ENCODE measurements at places on chromosomes 1 and 21. TPM values are rescaled to one million over a fixed set of nuclear protein-coding genes. Genes with fewer than 3 reads are reported as not detected.

- DNase-seq: peak; percentile 67
Observed at GRCh38 chr1:205354259-205355074, 2.3 kb downstream of the KLHDC8A start.

Gene CLCA1
- under 0.01 TPM for total RNA-seq

GRCh38 chr1:204925701-204926100, 55.0 kb downstream of the NFASC start:
- no peak for DNase-seq

Gene ACTL8
- not detected for total RNA-seq

Gene RUNX1
- 37.4 TPM for total RNA-seq

DNA sequence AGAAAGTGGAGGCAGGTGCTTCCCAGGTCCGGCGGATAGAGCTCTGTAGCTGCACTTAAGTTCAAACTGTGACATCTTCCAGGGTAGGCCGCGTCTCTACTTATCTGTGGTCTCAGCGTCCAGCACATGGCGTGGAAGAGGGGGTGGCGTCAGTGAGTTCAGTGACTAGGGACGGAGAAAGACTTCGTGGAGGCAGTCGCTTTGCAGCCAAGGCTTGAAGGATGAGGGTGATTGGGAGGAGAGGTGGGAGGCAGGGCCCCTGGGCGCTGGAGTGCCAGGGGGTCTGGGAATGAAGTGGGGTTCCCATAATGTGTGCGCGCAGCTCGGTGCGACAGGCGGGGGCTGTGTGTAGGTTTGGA, 444 bp upstream of the AGO1 start:
- DNase-seq: no peak

- no peak for DNase-seq
Observed at GRCh38 chr21:41745971-41746743, 20.7 kb downstream of the RIPK4 start.

GRCh38 chr1:61448914-61449313, 276.0 kb downstream of the TM2D1 start:
- DNase-seq: peak; percentile 72

- DNase-seq: no peak
Observed at GRCh38 chr1:76070538-76070937, 4.0 kb upstream of the ST6GALNAC3 start.

DNA sequence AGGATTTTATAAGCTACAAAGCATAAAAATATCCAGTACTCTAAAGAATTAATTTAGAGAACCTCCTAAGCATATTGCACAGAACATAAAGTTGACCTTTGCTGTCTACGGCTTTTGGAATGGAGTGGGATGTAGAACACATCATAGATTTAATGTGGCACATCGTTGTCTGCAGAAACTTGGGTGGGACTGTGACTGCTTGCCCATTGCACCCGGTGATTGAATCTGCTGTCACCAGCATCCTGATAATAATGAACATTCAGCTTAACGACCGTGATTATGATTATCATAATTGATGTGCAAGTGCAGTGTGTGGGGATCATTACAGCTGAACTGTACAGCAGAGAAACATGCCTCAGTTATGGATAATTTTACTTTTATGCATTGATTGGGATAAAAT, 181.9 kb downstream of the SPATA17 start:
- DNase-seq: no peak

Gene AMIGO1
- total RNA-seq: 0.97 TPM

- no peak for DNase-seq
Observed at GRCh38 chr1:51726051-51726450, 109.2 kb downstream of the OSBPL9 start.

- DNase-seq: no peak
Observed at GRCh38 chr21:28604946-28605537, 387.6 kb downstream of the LTN1 start.

DNA sequence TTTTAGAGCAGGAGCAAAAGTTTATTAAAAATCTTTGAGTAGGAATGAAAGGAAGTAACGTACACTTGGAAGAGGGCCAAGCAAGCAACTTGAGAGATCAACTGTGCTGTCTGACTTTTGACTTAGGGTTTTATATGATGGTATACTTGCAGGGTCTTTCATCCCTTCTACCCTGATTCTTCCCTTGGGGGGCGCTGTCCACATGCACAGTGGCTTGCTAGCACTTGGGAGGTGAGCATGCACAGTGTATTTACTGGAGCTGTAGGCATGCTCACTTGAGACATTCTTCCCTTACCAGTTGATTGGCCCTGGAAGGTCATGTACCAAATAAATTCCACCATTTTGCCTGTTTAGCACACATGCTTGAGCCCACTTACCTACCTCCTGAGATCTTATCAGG, 1001.3 kb upstream of the ADGRL2 start:
- no peak for DNase-seq

DNA sequence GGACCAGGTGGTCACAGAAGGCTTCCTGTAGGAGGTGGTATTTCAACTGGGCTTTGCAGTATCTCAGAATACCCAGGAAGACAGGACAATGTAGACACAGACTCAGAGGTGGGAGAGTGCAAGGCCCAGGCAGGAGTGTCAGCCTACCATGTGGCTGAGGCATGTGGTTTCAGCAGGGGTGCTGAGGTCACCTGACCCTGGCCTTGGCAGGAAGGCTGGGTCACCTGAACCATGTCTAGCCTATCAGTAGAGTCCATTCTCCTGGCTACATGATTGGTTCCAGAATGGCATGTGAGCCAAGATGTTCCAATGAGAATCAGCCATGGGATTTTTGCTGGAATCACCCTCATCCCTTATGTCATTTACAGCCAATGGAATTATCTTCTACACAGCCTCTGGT, 169.4 kb downstream of the ACTL8 start:
- no peak for DNase-seq

Gene COL8A2
- total RNA-seq: 4.7 TPM

DNA sequence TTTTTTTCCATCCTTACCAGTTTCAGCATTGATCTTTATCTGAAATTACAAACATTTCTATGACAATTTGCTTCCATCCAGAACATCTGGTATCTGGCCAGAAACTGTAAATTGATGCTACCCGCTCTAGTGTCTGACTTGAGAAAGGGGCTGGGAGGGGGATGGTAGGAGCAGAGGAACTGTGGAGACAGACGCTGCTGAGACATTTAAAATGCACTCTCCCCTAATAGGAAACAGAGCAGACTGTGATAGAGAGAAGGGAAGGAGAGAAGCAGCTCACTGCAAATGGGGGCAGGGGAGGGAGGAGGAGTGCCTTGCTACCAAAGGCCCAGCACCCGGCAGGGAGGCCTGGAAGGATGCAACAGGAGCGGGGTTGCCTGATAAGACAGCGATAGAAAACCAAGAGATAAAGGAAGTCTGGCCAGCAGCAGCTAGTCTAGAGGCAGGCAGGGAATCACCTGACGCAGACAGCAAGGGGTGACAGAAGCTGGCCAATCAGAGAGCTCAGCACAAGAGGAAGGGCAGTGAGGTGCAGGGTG, 195.5 kb upstream of the NFIA start:
- DNase-seq: no peak

Gene CDK18
- total RNA-seq: 2.2 TPM

DNA sequence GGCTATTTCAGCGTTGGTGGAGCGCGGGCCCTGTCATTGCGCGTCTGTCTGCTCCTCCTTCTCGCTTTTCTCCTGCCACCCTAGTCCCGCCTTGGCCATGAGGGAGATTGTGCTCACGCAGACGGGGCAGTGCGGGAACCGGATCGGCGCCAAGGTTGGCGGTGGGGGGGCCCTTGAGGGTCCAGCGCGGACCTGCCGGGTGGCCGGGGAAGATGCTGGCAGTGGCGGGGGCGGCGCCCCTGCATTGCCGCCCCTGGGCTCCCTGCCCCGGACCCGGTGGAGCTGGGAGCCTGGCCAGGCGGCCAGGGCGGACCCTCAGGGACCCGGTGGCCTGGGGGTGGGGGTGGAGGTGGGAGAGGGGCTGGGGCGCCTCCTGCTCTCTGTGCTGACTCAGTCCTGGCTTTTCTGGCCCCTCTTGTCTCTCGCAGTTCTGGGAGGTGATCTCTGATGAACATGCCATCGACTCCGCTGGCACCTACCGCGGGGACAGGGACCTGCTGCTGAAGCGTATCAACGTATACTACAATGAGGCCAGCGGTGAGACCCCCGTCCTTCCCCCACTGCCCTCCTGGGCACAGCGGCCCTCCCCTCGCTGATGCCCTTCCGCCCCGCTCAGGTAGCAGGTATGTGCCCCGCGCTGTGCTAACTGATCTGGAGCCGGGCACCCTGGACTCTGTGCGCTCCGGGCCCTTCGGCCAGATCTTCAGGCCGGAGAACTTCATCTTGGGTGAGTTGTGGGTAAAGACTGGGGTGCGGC, 58.3 kb upstream of the MAP1LC3C start:
- DNase-seq: no peak

DNA sequence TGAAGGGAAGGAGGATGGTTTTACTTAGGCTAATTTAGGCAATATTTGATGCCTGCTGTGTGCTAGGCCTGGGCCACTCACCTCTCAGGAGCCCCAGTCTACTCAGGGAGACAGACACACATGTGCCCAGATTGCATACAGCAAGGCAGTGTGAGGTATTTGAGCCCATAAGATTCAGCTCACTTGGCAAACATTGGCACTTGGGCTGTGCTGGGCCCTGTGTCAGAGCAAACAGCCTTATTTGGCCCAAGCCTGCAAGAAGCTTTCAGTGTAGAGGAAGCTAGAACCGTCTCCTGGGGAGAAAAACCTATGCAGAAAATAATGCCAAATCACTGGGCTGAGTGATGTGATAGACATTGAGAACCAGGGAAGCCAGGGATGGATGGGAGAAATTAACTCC, 3.9 kb upstream of the SYNC start:
- no peak for DNase-seq

GRCh38 chr1:95181096-95181495, 52.9 kb upstream of the RWDD3 start:
- no peak for DNase-seq

Gene PTPN22
- 0.86 TPM for total RNA-seq

Gene APCS
- total RNA-seq: not detected

Gene AMPD1
- not detected for total RNA-seq

Gene SLC45A1
- 1.9 TPM for total RNA-seq

DNA sequence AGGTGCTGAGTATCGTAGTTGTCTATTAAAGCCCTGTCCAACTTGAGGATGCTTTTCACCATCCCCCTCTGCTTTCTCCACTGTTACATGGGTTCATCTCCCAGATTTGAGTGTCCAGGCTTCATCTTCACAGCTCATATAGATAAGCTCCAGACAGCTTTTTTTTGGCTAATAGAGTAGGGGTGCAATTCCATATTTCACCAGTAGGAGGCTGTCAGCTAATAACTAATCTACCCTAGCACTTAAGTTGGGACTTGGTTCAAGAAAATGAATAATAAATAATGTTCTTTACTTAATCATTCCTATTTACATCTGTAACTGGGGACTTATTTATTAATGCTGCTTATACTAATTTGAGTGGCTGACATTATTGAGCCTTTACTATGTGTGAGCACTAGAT, 124.5 kb downstream of the IGSF21 start:
- DNase-seq: no peak

Gene FNDC5
- 0.43 TPM for total RNA-seq

GRCh38 chr1:25021591-25022215, 91.6 kb upstream of the RUNX3 start:
- no peak for DNase-seq

Gene C1orf116
- under 0.01 TPM for total RNA-seq

DNA sequence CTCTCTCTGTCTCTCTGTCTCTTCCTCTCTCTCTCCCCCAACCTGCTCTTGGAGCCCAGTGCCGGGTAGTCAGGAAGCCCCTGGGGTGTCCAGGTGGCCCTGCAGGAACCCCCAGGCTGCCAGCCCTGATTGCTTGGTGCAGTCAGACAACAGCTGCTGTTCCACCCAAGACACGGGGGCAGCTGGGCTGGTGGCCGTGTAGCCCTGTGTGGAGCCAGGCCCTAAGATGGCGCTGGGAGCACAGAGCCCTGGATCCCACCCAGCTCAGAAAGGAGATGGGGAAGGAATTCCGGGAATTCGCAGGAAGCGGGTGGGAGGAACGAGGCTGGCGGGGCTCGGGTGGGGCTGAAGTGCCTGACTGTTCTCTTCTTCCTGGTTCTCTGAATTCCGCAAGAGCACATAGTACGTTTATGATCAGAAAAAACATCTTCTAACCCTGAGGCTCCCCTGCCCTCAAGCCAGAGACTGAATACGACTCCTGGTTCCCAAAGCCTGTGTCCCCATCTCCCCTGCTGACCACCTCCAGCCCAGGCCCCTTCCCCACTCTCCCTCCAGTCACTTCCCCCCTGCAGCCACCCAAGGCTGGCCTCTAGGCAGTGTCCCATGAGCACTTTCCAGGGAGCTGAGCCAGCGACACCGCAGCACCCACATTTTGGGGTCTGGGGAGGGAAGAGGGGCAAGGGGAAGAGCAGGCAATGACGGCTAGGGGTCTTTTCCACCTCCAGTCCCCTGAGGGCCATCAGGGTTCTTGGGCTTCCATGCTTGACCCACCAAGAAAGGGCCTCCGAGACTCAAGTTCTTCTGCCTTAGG, 55.0 kb downstream of the WNT9A start:
- DNase-seq: no peak

Gene SPRR5
- total RNA-seq: not detected

Gene FAM72D
- 0.43 TPM for total RNA-seq

DNA sequence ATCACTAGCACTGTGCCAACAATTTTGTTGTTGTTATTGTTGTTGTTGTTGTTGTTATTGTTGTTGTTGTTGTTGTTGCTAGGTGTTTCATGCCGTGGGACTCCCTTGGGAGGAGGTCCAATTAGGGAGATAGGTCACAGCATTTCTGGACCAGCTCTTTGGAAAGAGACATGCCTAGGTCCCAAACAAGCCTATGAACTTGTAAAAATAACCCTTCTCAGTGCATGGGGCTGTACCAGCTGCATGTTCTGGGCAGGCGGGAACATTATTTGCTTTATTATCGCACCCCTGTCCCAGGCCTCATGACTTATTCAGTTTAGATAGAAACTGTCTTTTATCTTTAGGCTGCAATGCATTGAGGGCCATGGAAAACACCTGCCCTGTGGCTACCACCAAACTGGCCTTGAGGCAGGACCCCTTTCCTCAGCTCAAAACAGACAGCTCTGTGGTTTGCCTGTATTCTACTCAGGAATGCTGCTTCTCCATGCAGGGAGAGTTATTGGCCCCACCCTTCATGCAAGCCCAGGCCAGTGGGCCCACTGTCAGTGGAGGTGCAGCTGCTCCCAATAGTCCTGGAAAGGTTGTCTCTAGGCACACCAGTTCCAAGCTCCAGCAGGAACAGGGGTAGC, 386.5 kb upstream of the BRINP3 start:
- DNase-seq: no peak

GRCh38 chr1:40281853-40282252, 23.8 kb downstream of the ZMPSTE24 start:
- DNase-seq: no peak

- DNase-seq: no peak
Observed at GRCh38 chr1:198254521-198254920, 97.7 kb downstream of the NEK7 start.

- peak; percentile 3 for DNase-seq
Observed at GRCh38 chr1:166844791-166845190, 5.5 kb downstream of the POGK start.

GRCh38 chr21:45086337-45086958, 12.1 kb downstream of the ADARB1 start:
- no peak for DNase-seq

- DNase-seq: no peak
Observed at GRCh38 chr1:52367272-52367671, 1.3 kb upstream of the CC2D1B start.

Gene PROK1
- total RNA-seq: not detected

GRCh38 chr1:169368406-169368769, 393 bp downstream of the BLZF1 start:
- no peak for DNase-seq

- DNase-seq: no peak
Observed at GRCh38 chr1:70426154-70427131, 15.4 kb downstream of the CTH start.

GRCh38 chr1:96992871-96993270, 271.3 kb downstream of the PTBP2 start:
- DNase-seq: peak; percentile 33

GRCh38 chr21:33330726-33331125, 6.0 kb downstream of the IFNAR1 start:
- no peak for DNase-seq
